ENCODE measurements at places on chromosomes 11 and 22.

GRCh38 chr11:119983240-119983732 lies 154.6 kb downstream of the TRIM29 start:
- DNase-seq = no peak

- no peak for DNase-seq
Observed at GRCh38 chr11:76857781-76858410, 2.8 kb upstream of the ACER3 start.

DNA sequence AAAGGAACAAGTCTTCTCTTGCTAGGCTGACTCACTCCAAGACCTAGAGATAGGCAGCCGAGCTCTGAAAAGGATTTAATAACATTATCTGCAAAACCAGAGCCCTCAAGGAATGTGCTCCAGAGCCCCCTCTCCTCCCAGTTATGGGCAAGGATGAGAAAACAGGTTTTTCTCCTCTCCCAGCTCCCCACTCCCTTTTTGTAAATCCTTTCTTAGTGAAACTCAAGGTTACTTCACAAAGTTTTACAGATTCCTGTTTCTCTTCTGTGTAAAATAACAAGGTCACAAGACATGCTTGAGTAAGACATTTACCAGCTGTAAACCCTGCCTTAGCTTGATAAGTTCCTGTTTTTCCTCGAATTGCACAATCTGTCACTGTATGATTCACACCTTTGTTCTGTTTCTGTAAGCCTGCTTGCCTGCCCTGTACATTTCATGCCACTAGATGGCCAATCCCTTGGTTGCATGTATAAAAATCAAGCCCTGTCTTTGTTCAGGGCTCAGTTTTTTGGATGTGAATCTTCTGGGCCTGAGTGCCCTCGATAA lies 489.4 kb downstream of the KCNA4 start:
- DNase-seq = no peak

- DNase-seq = no peak
Observed at GRCh38 chr11:124717421-124717785, 22.3 kb upstream of the NRGN start.

DNA sequence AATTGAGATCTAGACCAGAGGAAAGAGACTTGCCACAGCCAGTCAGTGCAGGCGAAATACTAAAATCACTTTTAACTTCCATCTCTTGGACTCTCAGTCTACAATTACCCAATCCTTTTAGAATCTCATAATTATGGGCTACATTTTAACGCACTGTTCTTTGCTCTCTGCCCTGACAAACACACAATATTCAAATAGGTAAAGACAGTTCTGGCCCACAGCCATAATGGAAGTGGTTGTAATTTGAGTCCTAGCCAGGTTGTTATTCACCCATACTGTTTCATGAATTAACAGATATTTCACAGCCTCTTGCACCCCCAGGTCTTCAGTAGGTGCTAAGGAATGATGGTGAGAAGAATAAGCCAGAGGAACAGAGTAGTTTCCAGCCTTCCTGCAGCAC lies 830 bp downstream of the C11orf97 start:
- no peak for DNase-seq

DNA sequence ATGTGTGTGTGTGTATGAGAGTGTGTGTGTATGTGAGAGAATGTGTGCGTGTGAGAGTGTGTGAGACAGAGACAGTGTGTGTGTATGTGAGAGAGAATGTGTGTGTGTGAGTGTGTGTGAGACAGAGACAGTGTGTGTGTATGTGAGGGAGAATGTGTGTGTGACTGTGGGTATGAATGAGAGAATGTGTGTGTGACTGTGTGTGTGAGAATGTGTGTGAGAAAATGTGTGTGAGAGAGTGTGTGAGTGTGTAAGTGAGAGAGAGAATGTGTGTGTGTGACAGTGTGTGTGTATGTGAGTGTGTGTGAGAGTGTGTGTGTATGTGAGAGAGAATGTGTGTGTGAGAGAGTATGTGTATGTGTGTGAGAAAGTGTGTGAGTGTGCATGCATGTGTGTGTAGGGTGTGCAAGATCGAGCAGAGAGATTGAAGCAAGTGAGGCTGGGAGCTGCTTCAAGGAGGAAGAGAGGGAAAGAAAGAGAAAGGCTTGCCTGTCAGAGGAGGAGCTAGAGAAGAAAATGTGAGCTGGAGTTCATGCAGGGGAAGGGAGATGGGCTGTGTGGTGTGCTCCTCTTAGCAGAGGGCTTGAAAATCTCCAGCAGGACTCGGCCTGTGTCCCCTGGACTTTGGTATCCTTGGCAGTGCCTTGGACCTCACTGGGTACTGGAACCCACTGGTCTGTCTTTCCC lies 27.7 kb upstream of the TP53I11 start:
- no peak for DNase-seq

- no peak for DNase-seq
Observed at GRCh38 chr11:26522912-26523610, 49.0 kb downstream of the MUC15 start.

DNA sequence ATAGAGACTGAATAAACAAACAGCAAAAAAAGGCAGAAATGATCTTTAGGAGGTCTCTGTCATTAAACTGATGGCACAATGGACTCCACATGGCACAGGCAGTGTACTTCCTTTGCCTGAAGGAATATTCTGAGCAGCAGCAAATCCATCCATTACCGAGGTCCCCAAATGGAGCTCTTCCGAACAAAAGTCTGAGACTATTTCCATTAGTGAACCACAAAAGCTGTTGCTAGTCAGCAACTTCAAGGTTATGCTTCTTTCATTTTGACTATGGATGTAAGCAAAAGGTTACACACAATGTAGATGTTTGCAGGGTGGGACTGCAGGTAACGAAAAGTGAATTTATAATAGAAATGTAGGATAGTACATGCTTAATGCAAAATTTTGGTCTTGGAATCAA lies 14.5 kb downstream of the NARS2 start:
- no peak for DNase-seq

DNA sequence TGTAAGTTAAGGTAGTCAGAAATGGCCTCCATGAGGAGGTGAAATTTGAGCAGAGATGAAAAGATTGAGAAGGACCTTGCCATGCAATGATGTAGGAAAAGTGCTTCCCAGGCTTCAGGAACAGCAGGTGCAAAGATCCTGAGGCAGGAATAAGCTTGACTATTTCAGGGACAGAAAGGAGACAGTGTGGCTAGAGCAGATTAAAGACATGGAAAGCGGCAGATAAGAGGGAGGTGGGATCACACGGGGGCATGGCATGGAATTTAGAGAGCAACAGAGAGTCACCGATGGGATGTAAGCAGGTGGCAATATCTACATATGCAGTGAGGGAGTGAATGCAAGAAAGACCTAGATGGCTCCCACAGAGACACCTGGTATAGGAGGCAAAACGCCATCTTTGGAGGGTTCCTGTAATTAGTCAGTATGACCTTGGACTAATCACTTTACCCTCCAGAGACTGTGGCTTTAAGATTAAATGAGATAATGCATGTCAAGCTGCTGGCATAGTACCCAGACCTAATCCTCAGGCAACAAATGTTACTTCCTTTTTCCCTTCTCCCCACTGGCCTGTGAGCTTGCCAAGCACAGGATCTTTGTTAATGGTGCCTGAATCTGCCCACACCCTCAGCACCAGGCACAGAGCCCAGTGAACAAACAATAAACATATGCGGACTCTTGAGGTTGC lies 24.6 kb upstream of the ACER3 start:
- no peak for DNase-seq

GRCh38 chr11:761526-762108 lies 14.4 kb downstream of the TALDO1 start:
- DNase-seq = no peak

DNA sequence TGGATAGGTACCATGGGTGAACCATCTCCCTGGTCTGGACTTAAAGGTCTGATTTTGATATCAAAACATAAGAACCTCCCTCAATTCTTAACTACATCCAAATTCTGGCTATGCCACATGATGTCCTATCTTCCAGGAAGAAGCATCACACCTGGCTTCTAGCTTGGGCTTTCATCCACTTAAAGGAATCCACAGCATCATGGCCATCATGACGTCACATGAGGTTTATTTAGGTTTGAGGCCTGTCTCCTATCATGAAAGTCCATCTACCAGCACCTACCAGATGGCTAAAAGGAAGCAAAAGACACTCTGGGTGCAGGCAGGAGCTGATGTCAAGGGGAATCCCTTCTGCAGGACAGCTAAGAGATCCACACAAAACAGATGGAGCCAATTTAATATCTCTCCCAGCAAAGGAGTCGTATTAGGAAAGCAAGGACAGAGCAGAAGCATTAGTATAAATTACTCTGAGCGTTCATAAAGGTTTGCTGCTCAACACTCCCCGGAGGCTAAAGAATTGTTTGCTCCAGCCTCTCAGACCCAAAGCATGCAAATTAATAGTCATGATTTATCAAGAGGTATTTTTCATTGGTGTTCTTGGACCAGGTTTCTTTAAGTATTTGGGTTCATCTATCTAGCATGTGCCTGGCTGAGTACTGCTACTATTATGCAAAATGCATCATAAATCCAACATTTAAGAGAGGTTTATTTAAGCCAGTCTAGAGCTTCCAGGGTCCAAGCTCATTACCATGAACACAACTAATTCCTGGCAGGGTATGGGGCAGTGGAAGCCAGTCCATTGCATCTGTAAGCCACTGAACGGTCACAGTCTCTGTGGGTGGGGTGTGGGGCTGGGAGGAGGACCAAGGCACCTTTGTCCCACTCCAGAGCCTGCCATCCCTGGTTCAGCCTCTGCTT lies 47.2 kb downstream of the GALNT18 start:
- no peak for DNase-seq

GRCh38 chr11:8242118-8242475 lies 21.6 kb downstream of the LMO1 start:
- no peak for DNase-seq

DNA sequence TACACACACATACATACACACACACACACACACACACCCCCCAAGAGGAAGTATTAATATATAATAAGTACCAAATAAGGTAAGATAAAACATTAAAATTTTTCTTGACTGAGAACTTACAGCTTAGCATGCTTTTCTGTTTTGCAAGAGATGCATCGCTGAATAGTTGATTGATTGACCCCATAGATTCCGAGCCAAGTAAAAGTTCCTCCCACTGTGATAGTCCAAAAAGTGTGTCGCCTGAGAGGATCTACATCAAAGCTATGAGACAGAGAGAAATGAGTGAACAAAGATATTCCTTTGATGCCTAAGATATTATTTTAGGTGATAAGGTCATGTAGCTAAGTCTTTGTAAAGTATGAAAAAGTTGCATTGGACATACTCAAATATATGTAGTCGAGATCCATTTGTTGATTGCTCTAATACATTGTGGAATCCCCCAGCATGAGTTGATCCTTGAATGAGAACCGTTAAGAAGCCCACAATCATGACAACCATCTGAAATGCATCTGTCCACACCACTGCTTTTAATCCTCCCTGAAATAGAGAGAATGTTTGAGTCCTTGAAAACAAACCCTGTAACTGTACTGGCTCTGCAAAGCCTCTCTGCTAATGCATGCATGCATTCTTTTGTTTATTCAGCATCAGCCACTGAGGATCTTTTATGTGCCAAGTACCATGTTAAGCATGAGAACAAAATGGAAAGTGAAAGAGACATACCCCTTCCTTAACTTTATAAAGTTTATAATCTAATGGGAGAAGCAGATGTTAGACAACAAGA lies 18.3 kb downstream of the SLC5A12 start:
- no peak for DNase-seq

DNA sequence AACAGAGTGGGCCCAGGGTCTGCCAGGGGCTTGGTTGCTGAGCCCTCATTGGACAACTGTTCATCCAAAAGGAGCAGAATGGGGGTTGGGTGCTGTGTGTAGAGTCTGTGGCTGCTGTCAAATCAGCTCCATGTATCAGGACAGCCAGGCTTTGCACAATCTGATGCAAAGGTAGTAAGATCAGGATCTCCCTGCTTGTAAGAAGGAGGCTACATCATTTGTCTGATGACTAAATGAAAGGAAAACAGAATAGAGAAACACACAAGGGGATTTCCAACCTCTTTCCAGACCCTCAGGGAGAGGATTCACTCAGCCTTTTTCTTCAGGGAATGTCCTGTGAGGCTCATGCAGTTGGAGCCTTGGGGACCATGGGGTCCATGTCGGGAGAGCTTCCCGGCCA lies 7.2 kb downstream of the MICAL2 start:
- no peak for DNase-seq

GRCh38 chr11:75766443-75767227 lies 1.9 kb upstream of the DGAT2 start:
- DNase-seq = no peak
